ENCODE measurements at places on chromosomes 2 and 18.

- DNase-seq, result no peak
Measured at GRCh38 chr2:25247792-25248512, 79.6 kb upstream of the POMC start.

DNA sequence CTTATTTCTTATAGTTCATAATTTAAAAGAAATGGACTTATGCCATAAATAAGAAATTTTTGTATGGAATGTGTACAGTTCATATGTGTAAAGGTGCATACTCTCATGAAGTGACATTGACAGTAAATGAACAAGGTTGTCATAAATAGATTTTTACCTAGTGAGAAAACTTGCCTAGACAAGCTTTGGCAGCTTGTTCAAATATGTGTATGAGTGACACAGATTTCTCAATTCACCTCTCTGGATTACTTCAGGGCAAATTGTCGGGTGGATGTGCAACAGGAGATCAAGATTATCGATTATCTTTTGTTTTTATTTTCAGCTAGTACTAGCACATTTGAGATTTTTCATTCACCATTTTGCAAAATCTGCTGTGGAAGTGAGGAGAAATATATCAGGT is 758.1 kb upstream of the ACVR2A start:
- DNase-seq, result no peak

DNA sequence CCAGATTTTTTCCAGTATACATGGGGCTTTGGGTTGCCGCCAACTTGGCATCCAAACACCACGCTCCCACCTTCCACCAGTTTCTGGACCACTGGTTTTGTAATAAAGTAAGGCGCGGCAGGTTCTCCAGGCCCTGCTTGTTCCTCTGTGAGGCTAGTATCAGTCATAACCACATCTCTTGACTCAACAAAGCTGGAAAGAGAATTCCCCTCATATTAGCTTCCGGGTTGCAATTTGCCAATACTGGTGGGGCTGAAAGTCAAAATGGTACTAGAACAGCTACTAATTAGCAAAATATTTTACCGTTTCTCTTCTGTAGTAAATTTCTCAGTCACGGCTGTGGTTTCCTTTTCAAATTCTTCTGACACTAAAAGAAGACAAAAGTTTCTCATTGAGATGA is 25.0 kb downstream of the TTN start:
- DNase-seq, result no peak

- no peak for DNase-seq
Measured at GRCh38 chr2:176535467-176536113, 266.3 kb downstream of the MTX2 start.

DNA sequence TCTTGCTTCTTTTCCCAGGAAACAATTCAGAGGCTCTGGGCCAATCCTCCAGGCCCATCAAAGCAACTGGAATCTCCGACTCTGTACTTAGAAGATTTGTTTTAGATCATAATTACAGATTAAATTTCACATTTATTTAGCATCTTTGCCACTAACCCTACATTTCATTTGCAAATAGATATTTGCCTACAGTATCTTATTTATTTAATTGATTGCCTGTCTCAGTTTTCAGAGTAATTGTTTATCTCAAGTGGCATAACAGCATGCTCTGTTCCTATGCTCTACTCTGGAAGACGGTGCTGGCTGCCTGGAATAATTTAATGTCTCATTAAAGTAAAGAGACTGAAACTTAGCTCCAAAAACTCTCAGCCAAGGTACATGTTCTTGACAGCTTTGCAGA is 213.4 kb downstream of the HNMT start:
- no peak for DNase-seq

DNA sequence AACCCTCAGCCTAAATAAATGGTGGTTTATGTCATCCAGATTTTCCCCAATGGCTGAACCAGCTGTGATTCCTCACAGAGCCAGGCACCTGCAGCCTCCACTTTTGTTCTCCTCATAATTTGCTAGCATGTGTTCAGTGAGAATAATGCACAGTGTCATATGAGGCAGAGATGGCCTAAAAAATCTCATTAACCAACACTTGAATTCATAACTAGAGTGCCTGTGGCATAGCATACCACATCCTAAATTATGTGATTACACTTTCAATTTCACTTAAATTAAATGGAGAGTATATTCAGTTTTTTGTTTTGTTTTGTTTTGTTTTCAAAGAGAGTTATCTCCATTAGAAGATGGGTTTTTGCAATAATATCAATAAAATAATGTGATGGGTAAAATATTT is 488.0 kb downstream of the CBLN2 start:
- no peak for DNase-seq

DNA sequence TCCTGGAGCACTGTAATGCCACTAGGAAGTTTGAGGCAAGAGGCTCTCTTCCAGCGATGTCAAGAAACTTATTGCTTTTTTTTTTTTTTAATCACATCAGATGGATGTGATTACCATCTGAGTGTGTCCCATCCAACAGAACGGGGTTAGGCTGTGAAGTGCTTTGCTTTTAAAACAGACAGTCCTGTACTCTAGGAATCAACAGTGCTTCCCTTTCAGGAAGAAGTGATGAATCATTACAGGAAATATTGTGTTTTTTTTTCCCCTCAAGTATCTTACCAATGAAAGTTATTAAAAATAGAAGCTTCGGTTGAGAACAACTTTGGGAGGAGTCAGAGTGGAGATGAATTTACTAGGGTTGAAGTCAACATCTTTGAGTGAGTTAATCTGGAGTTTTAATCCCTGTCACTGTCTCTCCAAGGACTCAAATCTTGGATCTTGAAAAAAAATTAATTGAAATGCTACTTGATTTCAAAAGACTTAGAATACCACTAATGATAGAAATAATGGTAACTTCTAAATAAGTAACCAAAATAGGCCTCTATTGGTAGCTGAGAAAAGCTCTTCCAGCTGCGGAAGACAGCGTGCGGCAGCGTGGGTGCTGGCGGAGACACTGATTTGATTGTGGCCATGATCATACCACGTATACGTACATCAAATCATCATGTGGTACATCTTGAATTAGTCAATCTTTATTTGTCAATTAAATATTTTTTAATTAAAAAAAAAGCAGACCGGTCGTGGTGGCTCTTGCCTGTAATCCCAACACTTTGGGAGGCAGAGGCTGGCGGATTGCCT is 45.5 kb downstream of the GATA6 start:
- DNase-seq, result no peak

DNA sequence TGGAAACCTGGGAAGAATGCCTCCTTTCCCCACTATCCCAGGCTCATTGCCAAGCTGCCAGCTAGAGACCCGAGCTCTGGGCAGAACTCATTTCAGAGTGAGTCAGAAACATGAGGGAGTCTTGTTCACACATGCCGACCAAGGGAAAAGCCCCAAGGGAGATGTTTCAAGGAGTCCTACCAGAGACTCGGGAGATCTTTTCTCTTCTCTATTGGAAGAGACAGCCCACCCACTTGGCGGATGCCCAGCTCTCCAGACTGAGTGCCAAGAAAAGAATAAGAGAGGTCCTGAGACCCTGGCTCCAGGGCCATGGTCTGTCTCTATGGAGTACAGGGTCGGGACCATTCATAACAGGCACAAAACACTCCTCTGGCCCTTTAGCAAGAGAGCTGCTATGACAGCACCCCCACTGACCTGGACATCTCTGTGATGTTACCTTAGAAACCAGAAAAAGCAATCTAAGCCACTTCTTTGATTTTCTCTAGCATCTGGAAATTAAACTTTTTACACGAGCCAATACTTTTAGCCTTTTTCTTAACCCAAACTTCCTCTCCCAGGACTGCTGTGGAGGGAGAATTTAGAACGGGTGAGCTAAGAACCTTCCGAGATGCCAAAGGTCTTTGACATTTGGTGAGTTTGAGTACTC is 18.5 kb upstream of the IGFBP5 start:
- no peak for DNase-seq

- DNase-seq, result peak; percentile 29
Measured at GRCh38 chr2:101341421-101341820, 32.9 kb upstream of the RNF149 start.

DNA sequence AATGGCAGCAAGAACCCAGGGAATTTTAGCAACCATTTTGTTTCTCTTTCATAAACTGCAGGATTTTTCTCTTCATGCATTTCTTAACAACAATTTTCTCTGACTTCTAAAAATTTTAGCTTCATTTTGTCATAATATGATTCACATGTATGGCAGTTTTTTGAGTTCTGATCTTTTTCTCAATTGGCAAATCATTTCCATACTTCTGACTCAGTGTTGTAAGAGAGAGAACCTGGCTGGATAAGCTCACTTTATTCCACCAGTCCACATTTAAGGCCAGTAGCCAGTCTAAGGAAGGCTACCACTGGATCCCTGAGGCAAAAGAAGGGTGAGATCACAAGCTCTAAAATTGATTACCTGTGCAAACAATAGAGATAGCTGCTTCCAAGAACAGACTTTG is 42.8 kb upstream of the COL3A1 start:
- no peak for DNase-seq

- no peak for DNase-seq
Measured at GRCh38 chr2:75698918-75699317, 11.8 kb downstream of the GCFC2 start.

GRCh38 chr2:101560780-101561315 is 85.9 kb upstream of the RFX8 start:
- DNase-seq, result no peak

DNA sequence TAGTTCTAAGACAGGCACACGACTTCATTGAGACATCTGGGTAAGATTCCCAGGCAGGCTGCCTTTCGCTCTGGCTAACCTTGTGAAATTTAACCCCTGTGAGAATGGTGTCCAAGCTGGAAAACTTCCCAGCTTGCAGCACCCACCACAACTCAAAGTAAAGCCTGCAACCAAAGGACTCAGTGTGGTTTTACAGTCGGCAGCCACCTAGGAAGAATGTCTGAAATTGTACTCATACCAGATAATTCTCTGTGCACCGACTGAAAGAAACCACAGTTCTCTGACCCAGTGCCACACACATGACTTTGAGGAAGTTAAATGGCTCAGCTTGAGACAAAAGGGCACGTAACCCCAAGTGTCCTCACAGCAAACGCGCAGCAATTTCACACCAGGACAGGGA is 125.7 kb downstream of the RBMS1 start:
- no peak for DNase-seq

GRCh38 chr2:47076586-47077441 is 78.3 kb downstream of the STPG4 start:
- no peak for DNase-seq

DNA sequence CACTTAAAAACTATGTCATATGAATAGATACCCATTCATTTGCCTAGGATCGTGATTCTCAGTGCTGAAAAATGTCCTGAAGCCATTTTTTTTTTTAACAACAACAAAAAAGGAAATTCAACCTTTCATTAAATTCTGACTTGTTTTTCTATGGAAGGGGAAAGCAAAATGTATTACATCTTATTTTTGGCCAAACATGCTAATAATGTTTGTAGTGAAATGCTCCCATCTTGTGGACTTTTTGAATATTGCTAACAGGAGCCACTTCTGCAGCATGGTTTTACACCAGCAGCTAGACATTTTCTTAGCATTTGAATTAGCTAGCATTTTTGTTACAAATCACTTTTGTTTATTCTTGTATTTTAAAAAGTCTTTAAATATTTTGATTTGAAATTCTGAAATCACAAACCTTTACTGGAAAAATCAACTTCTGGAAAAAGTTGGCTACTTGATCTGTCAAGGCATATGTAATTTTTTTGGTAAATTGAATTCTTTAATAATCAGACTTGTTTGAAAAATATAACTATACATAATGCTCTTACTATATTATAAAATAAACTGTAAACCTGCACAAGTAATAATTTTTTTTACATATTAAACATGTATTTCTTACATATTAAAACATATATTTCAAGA is 75.8 kb downstream of the KIDINS220 start:
- no peak for DNase-seq

GRCh38 chr18:30997223-30997622 is 45.3 kb downstream of the DSC3 start:
- no peak for DNase-seq

DNA sequence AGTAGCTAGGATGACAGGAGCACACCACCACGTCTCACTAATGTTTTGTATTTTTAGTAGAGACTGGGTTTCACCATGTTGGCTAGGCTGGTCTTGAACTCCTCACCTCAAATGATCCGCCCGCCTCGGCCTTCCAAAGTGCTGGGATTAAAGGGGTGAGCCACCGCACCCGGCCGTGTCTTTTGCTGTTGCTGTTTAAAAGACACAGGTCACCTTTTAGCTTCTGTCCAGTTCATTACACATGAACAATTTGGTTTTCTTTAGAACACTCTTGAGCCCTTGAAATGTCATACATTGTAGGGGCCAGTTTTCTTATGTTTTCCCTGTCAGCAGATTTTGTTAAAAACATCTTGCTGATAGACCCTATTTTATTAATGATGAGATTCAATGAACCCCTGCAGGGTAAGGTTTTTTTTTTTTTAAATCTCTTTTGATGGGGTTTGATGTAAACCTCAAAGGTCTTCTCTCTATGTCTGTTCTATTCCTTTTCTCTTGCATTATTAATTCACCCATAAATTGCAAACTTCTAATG is 61.0 kb upstream of the AGPS start:
- no peak for DNase-seq

DNA sequence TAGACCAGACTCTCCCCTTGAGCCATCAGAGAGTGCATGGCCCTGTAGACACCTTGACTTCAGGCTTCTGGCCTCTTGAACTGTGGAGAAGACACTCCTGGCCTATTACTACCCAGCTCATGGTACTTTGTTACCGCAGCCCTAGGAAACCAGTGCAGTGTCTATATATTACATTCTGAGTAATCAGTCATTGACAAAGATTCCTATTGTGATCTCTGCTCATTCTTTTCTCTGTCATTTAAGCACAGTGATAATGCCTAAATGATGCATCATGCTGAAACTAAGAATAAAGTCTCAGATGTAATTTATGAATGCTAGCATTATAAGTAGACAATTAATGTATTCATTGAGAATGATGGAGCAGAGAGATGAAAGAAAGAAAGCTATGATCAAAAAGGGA is 603.5 kb downstream of the SOCS6 start:
- DNase-seq, result no peak

GRCh38 chr2:98028931-98029717 is 33.4 kb upstream of the TMEM131 start:
- no peak for DNase-seq

GRCh38 chr2:190469771-190470170 is 61.6 kb downstream of the MFSD6 start:
- DNase-seq, result no peak

Data from stimulated activated CD4-positive, alpha-beta T cell treated with anti-CD3 and anti-CD28 coated beads, Interleukin-1b, Interleukin-23, amount 100 ng/mL, for 4 hours (primary cell).